NCI-H1436 treated with DMSO at 0.1 percent for 48 hours (cell line): ENCODE measurements at places on chromosomes 13 and 19.

GRCh38 chr13:74158028-74158427 lies 23.8 kb upstream of the KLF12 start:
- DNase-seq, result no peak

DNA sequence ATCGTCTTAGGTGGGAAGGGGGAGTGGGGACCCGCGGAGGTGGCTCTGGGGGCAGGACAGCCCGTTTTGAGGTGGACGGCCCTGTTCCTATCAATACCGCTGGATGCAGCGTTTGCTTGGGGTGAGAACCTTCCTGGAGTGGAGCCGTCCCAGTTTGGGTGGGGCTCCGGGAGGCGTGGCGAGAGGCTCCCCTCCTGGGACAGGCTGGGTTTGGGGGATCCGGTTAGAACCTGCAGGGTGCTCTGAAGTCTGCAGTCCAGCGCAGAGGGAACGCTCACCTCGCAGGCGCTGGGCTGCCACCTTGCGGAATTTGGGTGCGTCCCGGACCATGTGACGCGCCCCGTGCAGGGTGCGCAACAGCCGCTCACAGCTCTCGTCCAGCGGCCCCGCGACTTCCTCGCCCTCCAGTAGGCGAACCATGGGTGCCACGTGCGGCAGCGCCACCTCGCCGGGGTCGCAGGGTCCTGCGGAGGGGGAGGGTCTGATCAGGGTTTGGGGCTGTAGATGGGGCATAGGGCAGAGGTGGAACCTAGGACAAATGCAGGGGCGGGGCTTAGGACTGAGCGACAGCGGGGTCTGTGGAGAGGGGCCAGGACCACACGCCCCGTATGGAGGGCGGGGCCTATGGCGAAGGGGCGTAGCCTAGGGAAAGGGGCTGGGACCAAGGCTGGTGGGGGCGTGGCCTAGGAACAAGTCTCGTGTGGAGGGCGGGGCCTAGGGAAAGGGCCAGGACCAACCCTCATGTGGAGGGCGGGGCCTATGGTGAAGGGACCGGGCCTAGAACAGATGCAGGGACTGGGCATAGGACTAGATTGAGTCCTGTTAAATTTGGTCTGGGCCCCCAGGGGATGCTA lies 13.8 kb downstream of the SH2D3A start:
- DNase-seq, result no peak

- no peak for DNase-seq
Observed at GRCh38 chr19:3171894-3172672, 6.5 kb upstream of the S1PR4 start.

- DNase-seq, result no peak
Observed at GRCh38 chr19:7475665-7476064, 13.2 kb downstream of the PEX11G start.

GRCh38 chr19:49809160-49809940 lies 3.7 kb downstream of the FUZ start:
- no peak for DNase-seq

DNA sequence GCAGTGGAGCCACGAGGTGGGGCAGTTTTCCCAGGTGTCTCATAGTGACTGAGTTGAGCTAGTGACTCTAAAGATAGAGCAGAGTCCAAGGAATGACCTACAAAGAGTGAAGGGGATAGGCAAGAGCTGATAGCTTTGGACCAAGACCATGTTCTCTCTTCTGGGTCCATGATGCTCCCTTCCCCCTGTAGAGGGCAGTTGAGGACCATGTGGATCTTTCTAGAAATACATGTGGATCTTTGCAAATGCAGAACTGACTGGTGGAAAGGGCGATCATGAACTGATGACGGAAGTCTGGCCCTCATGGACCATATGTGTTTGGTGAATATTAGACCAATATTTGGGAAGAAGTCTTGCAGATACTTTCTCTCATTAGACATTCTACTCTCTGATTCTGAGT lies 6.9 kb downstream of the PSG1 start:
- DNase-seq, result no peak
